ENCODE measurements at places on chromosomes 2 and 18. TPM values are rescaled to one million over a fixed set of nuclear protein-coding genes. Genes with fewer than 3 reads are reported as not detected.

DNA sequence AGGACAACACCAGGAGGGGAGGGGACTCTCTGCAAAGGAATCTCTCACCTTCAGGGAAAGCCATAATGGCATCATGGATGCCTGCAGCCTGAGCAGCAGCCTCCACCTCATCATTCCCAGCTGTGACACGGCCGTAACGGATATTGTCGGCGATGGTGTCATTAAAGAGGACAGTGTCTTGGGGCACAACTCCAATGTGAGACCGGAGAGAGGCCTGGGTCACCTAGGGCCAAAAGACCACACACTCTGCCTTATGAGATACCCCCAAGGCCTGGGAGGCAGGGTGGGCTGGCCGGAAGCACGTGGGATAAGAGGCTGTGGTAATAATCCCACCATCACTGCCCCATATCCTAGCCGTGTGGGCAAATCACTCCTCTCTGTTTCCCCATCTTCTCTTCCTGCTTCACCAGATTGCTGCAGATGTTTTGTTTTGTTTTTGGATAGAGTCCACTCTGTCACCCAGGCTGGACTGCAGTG lies 4.3 kb downstream of the ZFAND2B start:
- no peak for DNase-seq

- no peak for DNase-seq
Observed at GRCh38 chr2:55399815-55400214, 19.8 kb downstream of the CCDC88A start.

GRCh38 chr2:195044801-195045200 lies 612.2 kb upstream of the SLC39A10 start:
- no peak for DNase-seq

DNA sequence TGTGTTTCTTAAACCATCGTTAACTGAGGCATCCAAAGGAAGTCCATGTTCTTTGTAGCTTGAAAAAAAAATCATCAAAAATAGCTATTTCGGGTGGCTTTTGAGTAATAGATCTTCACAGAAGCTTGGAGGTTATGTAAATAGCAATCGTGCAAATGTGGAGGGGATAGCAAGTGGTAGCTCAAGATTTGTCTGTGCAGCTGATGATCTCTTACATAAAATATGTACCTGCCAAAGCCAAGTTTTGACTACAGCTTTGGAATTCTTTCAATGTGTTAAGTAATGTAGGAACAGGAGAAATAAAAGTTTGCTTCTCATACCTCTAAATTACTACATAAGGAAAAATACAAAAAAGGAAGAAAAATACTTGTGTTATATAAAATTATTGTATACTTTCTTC lies 1432.0 kb downstream of the DPP10 start:
- DNase-seq, result no peak

DNA sequence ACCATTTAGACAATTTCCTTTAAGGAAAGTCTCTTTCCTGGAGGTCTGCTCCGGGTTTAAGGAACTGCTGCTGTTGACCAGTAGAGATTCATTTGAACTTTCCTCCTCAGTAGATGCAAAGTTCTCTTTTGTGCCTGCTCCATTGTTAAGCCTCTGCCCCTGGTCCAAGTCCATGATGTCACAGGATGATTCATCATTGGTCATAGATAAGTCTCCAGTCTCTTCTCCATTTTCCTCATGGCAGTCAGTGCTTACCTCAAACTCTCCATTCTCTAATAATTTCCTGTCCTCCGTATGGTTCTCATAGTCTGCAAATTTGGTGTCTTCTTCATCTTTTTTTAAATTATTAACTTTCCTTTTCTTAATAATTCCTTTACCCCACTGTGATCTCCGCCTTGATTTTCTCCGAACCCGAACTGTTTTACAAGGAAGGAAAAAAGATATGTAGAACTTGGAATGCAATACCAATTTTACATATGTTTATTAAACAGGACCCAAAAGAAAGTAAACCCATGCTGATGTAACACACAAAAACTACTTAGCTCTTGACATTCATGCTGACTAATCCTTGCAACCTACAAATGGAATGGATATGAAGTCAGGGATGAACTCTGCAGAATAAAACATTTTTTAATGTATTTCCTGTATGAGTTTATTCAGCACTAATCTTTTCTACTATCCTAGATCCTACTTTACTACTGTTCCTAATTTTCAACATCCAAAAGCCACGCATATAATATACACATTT lies 169.1 kb downstream of the ATAD2B start:
- peak; percentile 43 for DNase-seq

B3GNT7 gene
- total RNA-seq, result 21.5 TPM

GRCh38 chr2:135904341-135904989 lies 28.2 kb upstream of the MCM6 start:
- no peak for DNase-seq

SF3B6 gene
- total RNA-seq, result 487 TPM

- DNase-seq, result peak; percentile 57
Observed at GRCh38 chr2:155223781-155224406, 525.4 kb downstream of the KCNJ3 start.

- DNase-seq, result no peak
Observed at GRCh38 chr2:201947287-201947686, 86.4 kb upstream of the FZD7 start.

DES gene
- total RNA-seq, result 0.13 TPM

- no peak for DNase-seq
Observed at GRCh38 chr2:118374974-118375755, 286.9 kb downstream of the INSIG2 start.

Data from SK-MEL-5 (cell line).